ENCODE measurements at places on chromosomes 7 and 10.

DNA sequence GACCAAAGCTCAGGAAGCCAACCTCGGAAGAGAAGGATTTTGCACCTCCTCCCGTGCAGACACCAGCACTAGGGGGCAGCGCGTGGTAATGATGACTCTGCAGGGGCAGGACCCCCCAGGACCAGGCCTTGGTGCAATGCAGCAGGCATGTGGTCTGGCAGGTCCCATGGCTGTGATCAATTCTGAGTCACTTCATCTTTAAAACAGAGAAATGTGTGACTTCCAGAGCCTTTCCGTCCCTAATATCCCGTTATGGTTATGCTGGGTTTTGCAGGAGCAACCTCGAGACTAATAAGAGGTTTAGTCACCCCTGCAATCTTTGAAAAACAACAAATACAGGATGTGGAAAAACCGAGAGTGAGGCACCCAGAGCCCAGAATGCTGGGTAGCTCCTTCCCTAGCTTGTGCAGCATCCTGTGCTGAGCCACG is 30.2 kb upstream of the GJD4 start:
- no peak for DNase-seq

DNA sequence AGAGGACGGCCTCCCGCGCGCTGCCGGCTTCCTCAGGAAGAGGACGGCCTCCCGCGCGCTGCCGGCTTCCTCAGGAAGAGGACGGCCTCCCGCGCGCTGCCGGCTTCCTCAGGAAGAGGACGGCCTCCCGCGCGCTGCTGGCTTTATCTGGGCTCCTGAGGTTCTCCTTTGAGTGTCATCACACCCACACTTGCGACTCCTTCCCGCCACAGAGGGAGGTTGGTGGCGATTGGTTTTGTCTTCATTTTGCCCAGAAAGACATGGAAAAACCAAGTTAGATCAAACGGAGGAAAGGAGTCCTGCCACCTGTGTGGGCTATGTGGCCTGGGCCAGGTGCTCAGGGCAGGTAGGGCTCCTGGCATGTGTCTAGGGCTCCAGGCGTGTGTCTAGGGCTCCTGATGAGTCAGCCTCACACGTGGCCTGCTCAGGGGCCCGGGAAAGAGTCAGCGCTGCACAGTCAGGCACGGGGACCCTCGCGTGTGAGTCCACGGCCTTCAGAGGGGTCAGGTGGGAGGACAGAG is 138.0 kb downstream of the VIPR2 start:
- DNase-seq = no peak

DNA sequence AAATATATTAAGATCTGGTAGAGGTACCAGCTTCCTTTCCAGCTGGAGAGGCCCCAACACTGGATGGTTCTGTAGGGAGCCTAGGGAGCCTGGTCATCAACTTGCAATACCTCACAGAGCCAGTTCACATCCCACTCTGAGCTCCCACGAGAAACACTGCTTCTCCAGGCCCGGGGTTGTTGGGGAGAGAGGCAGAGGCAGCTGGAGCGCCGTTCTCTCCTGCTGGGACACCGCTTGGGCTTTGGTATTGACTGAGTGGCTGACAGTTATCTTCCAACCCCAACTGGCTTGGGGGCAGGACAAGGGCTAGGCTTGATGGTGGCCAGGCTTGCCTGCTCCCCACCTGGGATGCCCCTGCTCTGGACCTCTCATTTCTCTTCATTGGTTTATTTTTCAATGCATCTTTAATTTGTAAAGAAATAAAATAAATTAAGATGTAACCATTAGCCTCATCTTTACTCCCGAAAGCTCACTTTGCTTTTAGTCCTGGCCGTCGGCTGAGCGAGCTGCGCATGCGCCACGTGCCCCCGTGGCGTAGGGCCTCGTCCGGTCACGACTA is 10.0 kb upstream of the CHCHD1 start:
- DNase-seq = peak; percentile 46

- DNase-seq = no peak
These were observed 877.8 kb downstream of the ANKRD7 start for GRCh38 chr7:119102291-119102690.

DNA sequence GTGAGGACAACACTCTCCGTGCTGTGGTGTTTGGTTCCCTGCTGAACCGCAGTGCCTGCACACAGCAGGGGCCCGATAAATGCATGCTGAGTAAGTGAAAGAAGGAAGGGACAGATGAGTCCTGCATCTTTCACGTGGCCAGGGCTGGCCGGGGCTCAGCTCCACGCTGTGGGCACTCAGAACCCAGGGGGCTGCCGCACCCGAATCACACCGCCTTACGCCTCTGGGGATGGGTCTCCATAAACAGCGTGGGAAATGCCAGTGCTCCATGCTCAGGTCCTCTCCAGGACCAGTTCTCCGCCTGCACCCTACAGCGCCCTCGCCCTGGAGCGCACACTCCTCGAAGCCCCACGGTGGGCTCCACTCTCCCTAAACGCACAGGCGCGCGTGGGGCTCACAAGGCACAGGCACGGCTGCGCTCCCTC is 38.1 kb downstream of the RASGEF1A start:
- DNase-seq = no peak

DNA sequence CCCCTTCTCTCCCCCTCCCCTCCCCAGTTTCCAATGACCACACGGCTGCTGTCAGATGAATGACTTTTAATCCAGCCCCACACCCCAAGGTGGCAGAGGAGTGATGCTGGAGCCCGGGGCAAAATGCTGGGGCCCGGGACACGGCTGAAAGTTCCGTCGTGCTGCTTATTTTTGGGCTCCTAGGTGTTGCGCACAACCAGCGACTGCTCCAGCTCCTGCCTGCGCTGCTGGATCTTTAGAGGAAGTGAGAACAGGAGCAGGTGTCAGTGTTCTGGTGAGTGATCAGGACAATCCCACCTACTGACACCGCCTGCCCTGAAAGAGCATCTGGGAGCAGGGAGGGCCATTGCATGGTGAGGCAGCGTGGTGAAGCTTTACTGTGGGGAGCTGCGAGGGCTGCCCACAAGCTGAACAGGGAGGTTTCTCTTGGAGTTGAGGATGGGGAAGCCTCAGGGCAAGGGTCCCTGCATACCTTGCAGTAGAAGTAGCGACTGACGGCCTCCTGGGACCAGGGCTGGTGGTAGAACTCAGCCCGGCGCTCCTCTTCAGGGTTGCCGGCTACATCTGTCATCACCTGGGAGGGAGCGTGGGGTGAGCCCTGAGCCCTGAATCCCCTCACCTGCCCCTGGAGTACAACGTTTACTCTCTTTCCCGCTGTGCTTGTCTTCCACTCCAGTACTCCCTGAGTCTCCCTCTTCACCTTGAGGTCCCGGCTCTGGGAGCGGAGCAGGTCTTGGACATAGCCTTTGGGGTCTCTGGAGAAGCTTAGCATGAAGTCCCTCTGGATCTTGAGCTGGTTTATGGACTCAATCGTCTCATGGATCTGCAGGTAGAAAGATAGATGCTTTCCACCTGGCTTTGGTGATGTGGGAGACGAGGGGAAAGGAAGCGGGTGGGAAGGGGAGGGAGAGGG is 6.9 kb downstream of the CHPF2 start:
- no peak for DNase-seq

DNA sequence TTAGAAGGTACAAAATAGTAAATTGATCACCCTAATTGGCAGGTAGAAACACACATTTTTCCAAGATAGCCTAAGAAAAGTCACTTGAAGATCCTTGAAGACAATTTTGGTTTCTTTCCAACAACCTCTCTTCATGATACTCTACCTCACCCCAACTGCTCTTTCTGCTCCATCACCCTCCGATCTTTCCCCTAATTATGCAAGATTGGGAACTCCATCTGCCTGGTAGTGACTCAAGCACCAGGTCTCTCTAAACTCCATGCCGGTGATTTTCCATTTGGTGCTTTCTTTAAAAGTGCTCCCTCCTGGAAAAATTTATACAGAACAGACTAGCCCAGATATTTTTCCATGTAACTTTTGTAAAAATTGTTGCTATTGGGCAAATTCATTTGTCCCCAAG is 1.1 kb upstream of the AKR1B1 start:
- peak; percentile 25 for DNase-seq

DNA sequence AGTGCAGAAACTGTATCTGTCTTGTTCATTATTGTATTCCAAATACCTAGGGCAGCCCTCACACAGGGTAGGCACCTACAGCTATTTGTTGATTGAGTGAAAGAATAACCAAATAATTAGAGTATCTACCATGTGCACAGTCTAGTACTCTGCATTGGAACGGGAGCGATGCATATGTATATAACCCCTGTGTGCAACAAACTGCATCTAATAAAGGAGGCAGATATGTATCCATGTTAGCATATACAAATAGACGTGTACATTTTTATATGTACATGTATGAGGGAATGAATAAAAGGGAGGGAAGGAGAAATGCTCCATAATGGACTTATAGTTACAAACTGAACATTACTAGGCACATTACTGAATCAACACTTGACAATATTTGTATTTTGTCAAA is 191.3 kb upstream of the PTPRZ1 start:
- no peak for DNase-seq

DNA sequence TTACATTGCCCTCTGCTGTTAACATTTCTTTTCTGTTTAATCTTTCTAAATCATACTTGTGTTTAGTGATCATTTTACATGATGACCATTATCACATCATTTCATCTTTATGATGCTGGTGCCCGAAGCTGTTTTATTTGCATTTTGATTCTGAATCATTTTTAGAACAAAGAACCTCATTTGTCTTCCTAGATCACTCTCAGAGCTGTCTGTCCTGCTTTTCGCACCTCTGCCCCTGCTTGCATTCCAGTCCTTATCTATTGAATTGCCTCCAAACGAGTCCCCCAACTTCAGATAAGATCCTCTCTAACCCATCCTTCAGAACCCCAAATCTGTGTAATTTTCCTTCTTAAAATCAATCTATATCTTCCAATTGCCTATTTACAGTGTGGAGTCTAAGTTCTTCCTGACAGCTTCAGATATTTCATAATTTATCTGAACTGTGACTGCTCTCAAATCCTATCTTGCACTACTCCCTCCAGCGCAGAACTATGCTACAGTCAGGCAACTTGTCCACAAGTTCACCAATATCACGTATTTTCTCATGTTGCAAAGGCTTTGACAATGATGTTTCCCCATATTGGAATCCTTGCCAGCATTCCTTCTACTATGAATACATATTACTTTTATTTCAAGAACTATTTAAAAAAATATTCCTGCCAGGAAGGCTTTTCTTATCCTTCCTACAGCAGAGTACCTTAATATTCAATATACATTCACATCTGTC is 346.5 kb upstream of the CACNA2D1 start:
- DNase-seq = no peak

GRCh38 chr7:47358944-47359588 is 222.8 kb downstream of the TNS3 start:
- peak; percentile 32 for DNase-seq

DNA sequence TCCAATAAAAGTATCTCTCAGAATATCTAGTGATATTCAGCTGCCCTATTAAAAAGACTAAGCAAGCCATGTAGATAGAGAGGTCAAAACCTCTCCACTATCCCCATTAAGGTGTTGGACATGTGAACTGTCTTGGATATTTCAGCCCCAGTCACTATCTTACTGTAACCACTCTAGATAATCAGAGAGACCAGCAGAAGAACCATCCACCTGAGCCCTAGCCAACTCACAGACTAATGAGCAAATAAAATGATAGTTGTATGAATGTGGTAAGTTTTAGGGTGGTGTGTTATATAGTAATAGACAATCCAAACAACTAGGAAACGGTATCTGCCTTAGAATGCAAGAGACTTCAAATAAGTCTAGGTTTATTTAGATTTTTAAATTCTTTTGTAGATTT is 268.6 kb upstream of the KLF14 start:
- DNase-seq = no peak

GRCh38 chr7:128833148-128833945 is 3.1 kb downstream of the FLNC start:
- peak; percentile 21 for DNase-seq

DNA sequence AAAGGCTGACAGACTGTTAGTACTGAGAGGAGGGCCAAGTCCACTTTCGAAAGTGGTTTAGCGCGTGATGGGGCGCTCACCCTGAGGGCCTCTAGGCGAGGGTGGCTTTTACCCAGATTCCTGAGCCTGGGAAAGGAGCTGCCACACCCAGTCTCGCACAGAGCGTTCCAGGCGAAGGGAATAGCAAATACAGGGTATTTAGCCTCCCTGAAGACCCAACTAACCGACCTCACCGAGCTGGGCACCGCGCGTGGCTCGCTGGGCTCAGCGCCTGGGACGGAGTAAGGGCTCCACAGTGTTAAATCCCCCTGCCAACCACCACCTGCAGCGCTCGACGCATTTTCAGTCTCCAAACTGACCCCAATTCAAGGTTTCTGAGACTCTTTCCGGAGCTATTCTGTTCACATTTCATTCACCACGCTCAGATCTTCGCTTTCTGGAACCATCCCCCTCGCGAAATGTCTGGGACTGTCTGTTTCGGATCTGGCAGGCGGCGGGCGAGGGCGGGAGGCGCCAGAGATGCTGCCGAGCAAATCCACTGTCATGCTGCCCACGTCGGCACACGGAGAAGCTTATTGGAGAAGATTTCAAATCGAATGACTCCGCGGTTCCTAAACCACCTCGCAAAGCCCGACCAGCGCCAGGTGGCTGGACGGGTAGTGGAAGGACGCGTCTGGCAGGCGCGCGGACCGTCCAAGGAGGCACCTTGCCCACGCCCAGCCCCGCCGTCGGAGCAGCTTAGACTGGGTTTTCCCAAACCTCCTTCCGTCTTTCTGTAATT is 1.4 kb upstream of the OSBPL3 start:
- peak; percentile 58 for DNase-seq

- DNase-seq = peak; percentile 84
These were observed 173.9 kb downstream of the RNLS start for GRCh38 chr10:88409236-88409635.

DNA sequence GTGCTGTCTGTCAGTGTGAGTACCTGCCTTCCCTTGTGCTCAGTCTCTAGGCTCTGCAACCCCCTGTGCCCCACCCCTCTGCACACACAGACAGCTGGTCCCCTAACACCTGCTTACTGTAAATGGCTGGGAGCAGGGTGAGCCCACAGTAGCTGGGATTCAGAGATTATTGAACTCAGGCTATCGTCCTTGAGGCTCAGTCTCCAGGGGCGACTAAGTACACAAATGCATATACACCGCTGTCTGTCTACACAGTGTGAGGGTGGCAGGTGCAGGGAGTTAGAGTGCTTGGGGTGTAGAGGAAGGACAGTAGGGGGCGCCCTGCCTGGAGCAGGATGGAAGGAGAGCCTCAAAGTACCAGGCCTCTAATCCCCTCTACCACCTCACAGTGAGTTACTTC is 12.9 kb downstream of the UPP1 start:
- no peak for DNase-seq

DNA sequence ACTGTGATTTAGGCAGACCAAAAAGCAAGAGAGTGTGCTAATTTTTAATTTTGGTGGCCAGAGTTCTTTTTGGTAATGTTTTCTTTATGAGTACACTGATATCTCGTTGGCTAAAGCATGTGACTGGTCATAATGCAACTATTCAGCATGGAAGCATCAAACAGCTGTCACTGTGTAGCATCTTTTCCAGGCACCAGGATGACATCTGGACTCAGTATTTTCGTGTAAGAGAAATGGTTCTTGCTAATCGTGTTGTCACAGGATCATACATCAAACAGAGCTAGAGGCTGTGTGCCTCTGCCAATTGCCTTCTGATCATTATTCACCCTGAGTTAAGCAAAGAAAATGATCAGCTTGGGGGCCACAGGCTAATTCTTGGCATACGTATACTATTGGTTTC is 118.9 kb downstream of the SND1 start:
- DNase-seq = no peak
